ENCODE measurements at places on chromosomes 5 and 9. TPM values are rescaled to one million over a fixed set of nuclear protein-coding genes. Genes with fewer than 3 reads are reported as not detected.

DNA sequence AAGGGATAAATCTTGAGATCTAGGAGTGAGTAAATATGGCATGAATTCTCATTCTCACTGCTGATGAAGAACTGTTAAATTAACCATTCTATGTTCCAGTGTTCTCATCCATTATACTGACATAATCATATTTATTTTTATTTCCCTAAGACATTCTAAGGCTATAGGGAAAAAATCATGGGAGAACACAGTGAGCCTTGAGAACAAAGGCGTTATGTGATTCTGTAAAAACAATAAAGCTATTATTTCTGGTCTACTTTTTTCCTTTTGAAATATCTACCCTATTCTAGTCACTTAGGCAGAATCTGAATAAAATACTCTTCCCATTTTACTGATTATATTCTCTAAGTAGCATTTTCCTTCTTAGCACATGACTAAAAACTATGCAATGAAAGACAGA is 155.7 kb upstream of the ADAMTS16 start:
- DNase-seq, result no peak

- DNase-seq, result no peak
Measured at GRCh38 chr9:127293328-127293727, 28.8 kb downstream of the GARNL3 start.

- DNase-seq, result no peak
Measured at GRCh38 chr5:141303756-141304155, at the start of gene SLC25A2. Gene SLC25A2, minus strand, starts transcription at chr5:141304049. Its CDS starts 184 bp downstream, at chr5:141303865.

DNA sequence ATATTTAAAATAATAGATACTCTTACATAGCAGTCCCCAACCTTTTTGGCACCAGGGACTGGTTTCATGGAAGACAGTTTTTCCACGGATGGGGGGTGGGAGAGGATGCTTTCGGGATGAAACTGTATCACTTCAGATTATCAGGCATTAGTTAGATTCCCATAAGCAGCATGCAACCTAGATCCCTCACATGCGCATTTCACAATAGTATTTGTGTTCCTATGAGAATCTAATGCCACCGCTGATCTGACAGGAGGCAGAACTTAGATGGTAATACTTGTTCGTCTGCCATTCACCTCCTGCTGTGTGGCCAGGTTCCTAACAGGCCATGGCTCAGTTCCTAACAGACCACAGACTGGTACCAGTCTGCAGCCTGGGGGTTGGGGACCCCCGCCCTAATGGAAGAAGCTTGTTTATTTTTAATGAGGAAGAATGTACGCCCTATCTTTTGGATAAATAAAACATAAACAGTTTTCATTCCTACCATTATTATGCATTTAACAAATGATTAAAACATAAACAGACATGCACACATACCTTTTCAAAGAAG is 187.7 kb downstream of the ZSWIM6 start:
- DNase-seq, result no peak

DNA sequence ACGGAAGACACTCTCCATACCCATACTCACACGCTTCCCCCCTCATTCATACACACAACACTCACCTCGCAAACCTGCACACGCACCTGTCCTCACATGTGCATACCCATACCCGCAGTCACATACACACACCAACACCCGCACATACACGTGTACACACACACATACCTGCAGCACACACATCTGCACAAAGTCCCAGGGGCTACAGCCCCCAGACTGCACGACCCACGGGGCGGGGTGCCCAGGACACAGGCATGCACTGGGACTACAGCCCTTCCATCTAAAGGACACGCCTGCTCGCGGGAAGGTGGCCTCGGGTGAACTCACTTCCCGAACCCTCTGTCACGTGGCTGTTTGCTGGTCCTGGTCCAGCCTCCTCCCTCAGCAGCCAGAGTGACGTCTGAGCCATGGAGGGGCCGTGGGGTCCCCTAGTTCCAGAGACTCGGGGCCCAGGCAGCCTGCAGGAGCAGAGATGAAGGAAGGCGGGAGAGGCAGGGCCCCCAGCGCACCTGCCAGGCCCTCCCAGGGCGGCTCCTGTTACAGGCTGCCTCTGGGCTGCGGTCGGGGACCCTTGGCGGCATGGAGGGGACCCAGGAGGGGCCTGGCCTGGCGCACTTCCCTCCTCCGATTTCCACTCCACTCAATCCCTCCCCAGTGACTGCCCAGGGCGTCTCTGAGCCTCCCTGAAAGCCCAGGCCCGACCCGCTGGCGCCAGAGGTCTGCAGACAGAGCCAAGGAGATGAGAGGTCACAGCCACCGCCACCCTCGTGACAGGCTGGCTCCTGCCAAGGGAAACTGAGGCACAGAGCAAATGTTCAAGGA is 8.1 kb downstream of the SLC12A7 start:
- peak; percentile 81 for DNase-seq

The ODF2 gene
- total RNA-seq, result 20.3 TPM

Measured in lower lobe of right lung (tissue), 2 donors.